ENCODE measurements at places on chromosomes 1 and 21.

DNA sequence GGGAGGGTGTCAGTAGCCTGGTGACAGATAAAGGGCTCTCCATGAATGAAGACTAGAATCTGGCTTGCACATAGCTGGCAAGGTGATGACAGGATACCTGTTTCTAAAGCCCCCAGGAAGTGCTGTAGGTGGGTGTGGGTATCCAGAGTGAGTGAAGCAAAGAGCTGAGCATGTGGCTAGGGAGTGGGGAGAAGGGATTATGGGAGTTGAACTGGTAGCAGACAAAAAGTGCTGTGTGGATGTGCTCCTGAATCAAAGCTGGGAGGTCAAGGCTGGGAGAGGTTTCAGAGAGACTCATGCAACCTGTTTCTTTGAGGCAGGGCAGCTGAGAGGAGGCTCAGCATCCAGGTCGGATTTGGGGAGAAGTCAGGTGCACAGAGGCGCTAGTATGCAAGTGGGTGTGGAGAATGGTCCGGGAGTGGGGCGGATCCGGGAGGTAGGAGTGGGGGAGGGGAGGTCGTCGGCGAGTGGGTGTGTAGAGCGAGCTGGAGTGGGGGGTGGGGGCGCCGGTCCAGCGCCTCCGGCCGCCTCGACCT is 600 bp downstream of the ASTN1 start:
- DNase-seq, result no peak

DNA sequence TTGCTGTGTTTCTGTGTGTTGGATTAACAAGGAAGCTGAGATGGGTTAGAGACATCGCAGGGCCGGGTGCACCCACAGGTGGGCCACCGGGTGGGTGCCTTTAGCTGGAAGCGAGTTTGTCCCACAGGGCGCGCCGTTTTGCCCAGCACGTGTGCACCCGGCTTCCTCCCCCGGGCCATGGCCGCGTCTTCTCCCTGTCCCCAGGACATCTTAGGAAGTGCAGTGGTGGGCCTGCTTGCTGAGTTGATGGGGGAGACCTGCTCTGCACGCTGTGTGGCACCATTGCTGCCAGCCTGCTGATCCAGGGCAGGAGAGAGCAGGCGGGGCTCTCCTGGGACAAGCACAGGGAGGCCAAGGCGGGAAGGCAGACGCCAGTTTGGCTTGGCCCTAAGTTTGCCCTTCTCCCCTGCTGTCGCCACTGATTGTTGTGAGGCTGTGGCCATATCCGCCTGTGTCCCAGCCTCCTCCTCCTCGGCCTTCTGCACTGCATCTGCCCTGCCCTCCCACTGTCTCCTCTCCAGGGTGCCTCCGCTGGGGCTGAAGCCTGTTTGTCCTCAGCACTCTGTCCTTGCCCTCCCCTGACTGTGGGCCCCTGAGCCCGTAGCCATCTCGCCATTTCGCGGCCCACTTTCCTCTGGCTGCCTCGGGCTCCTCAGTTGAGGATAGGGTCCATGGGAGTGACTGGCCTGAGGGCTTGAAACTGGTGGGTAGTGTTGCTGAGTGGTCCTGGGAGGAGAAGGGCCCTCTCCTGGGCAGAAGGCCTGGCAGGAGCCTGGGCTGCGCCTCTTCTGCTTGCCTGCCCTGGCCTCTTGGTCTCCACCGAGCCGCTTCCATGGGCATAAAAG is 47.6 kb downstream of the PKNOX1 start:
- DNase-seq, result no peak

DNA sequence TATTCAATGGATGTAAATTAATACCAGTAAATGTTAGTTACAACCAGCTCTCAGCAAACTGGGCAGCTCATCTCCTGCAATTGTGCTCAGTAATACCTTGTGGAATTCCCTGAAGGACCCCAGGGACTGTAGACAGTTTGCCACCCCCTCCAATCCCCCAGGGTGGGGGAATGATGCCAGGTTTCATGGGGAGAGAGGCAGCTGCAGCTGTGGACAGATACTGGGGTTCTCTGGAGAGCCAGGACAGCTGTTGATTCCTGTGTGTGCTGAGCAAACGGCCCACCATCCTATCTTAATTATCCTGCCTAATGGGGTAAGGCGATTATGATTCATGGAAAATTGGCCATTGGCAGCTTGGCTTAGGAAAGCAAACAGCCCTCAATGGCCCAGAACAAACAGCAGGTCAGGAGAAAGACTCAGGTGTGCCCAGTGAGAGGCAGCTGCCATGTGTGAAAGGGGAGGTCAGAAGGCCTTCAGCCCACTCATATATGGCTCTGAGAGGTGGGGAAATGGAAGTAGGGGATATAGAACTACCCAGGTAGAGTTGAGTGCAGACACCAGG is 148.9 kb upstream of the CTTNBP2NL start:
- DNase-seq, result peak; percentile 90

DNA sequence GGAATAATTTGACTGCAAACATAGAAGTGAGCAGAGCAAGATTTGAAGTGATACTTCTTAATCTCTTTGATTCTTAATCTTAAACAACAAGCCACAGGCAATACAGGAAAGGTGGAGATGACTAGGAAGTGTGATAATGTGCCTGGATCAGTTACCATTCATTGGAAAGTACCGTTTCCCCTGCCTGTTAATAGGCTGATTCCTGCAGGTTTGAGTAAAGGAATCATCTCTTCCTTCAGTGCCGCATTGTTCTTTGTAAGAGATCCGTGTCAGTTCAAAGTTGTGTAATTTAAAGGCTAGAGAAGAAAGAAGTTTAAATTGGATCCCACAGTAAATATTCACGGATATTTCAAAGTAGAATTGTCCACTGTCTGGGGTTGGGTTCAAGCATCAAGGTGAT is 43.5 kb upstream of the BCL10 start:
- DNase-seq, result no peak

DNA sequence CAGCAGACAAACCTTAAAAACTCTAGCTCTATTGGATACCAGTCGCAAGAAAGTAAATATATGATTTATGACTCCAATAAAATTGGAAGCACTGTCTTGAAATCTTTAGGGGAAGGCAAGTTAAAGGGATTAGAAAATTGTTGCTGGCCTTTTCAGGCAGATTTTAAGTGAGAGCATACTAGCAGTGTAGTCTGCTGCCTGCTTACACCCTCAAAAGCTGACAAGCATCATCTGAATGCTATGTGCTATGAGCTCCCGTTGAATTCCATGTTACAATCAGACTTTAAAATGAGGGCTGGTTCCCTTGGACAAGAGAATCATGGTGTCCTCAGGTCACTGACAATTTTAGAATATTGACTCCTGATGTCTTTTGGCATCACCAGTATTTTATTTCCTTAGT is 271.1 kb upstream of the C1orf105 start:
- DNase-seq, result no peak

- DNase-seq, result no peak
Measured at GRCh38 chr1:205571747-205572146, 60.1 kb downstream of the ELK4 start.

GRCh38 chr1:189289346-189289745 is 1188.3 kb downstream of the BRINP3 start:
- no peak for DNase-seq

Measured in NCI-H1436 (cell line).